ENCODE measurements at places on chromosomes 11 and 22.

- no peak for DNase-seq
These were observed 7.4 kb upstream of the BLID start for GRCh38 chr11:122123263-122123929.

GRCh38 chr11:68835328-68835727 lies 6.4 kb downstream of the CPT1A start:
- DNase-seq: no peak

DNA sequence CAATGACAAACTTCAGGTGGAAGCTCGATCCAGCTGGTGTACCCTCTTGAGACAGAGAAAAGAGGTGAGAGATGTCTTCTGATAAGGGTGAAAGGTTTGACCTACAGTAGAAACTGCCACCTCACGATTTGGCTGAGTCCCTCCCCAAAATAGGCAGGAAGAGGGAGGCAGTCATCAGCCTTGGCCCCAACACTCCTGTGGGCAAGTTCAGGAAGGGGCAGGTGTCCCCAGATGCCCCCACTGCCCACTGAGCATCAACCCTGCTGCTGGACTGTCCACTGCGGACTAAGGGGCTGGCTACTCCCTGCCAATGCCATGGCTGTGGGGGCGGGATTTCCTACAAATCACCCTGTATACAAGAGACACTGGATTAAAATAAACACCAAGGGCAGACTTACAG lies 441.4 kb downstream of the BUD13 start:
- DNase-seq: no peak

DNA sequence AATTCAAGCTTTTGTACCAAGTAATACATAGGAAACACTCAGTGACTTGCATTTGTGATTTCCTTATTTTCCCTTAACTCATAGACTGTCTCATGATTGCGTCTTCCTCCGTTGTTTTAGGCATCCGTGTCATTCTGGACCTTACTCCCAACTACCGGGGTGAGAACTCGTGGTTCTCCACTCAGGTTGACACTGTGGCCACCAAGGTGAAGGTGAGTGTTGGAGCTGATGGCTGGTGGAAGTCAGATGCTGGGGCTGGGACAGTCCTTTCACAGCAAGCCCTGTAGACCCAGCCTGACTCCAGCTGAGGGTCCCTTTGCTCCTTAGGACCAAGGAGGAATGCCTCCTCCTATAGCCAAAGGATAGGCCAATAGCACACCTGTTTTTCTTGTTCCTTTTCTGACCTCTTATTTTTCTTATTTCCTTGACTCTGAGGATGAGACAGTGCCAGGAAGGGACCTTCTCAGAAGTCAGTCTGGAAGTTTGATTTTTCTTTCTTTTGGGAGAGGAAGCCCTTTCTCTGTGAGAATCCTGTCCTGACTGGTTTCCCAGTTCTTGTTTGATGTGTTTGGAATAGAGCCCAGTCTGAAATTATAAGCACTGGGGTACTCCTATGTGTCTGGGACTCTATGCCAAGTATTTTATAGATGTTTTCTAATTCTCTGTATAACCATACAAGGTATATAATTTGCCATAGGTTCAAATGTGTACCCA lies 2.2 kb downstream of the SLC3A2 start:
- no peak for DNase-seq

GRCh38 chr11:115179636-115180035 lies 324.6 kb downstream of the CADM1 start:
- no peak for DNase-seq

GRCh38 chr11:32855601-32856000 lies 25.9 kb downstream of the PRRG4 start:
- no peak for DNase-seq

DNA sequence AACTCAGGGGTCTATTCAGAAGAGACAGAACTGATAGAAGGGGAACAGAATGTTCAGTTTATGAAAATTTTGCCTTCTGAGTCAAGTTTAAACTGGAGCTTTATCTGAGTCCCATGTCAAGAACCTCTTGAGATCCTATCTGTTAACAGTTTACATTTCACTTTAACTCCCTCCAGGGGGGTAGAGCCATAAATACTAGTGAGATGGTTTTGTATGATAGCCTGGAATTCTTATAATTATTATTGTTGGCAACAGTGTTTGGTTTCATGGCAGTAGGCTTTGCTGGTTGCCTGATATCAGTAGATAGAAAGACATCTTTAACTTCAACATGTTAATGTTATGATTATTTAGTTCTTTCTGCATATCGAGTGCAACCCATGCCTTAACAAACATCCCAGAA lies 498.5 kb downstream of the INSC start:
- DNase-seq: no peak
